Dermis blood vessel endothelial cell (primary cell): ENCODE measurements at places on chromosomes 7 and 10. TPM values are rescaled to one million over a fixed set of nuclear protein-coding genes. Genes with fewer than 3 reads are reported as not detected.

DNA sequence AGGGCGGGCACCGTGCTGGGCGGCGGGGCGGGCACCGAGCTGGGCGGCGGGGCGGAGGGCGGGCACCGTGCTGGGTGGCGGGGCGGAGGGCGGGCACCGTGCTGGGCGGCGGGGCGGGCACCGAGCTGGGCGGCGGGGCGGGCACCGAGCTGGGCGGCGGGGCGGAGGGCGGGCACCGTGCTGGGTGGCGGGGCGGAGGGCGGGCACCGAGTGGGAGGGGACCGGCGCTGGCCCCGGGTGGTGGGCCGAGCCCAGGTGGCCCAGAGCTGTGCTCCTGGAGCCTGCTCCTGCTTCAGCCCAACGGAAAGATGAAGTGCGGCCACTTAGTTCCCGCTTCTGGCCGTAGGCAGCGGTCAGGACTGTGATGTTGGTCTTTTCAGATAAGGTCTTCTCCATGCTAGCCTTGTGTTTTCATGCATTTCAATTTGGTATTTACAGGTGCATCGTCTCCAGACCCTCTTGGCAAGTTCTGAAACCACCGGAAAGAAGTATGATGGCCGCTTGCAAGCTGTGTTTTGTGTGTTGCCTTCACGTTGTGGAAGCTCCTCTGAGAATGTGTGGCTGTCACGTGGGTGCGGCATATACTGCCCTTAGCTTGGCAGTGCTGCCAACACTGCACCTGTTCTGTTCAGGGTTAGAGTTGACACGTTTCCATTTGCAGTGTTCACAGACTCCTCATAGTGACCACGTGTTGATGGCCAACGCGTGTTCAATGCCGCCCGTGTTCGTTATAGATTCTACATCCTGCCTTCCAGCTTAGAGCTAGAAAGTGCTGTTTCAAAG, 25.2 kb downstream of the IQCE start:
- DNase-seq, result no peak

DNA sequence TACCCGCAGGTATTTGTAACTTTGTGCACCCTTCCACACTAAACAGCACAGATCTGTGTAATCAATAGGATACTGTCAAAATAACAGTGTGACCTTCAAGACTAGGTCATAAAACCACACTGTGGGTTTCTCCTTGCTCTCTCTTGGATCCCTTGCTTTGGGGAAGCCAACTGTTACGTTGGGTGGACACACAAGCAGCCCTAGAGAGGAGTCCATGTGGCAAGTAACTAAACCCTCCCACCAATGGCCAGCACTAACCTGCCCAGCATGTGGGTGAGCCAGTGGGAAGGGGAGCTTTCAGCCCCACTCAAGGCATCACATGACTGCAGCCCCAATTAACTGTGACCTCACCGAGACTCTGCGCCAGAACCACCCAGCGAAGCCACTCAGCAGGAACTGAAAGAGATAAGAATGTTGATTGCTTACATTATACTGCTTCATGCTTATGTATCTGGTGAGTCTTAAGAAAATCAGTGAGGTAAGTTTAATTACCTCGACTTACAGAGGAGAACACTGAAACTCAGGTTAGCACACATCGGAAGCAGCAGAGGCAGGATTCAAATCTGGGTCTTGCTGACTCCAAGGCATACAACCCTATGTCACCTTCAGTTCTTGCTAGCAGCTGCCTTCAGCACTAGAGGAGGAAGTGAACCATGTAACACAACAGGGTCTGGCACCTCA, 9.4 kb upstream of the ZC3HAV1 start:
- DNase-seq, result no peak

DNA sequence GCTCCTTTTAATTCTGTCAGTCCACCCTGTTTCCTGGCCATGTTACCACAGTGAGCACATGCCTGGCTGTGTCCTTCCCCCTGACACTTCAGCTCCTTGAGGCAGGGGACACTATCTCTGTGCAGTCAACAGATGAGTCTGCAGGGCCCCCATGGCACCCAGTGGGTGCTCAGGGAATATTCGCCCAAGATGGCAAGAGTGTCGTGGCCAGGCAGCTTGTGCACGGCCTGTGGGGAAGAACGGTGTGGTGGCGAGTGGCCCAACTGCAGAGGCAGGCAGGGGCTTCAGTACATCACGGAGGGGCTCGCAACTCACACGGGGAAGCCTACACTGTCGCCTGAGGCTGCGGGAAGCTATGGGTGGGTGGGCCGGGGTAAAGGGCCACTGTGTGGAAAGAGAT, 91.1 kb downstream of the TRRAP start:
- DNase-seq, result no peak

DNA sequence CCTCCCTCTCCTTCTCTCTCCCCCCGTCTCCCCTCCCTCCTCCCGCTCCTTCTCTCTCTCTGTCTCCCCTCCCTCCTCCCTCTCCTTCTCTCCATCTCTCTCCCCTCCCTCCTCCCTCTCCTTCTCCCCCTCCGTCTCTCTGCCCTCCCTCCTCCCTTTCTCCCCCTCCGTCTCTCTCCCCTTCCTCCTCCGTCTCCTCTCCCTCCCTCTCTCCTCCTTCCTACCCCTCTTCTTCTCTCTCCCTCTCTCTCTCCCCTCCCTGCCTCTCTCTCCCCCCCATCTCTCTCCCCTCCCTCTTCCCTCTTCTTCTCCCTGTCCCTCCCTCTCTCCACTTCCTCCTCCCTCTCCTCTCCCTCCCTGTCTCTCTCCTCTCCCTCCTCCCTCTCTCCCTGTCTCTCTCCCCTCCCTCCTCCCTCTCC, 32.2 kb downstream of the AP5Z1 start:
- DNase-seq, result no peak

DNA sequence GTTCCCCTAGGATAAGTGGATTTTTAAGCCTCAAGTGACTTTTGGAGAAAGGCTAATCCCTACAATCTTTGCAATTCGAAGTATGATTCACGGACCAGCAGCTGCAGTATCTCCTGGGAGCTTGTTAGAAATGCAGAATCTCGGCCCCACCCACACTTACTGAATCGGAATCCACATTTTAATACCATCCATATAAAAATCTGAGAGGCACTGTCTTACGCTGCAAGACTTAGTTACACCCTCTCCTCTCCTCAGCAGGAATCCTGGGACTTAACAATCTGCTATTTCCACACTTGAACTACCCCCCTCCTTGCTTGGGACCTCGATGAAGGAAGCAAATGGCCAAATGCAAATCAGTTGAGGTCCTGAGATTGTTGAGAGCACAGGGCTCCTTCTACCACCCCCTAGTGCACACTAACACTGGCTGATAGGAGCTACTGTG, 21.0 kb downstream of the ITPRIP start:
- DNase-seq, result no peak

GRCh38 chr7:112263519-112263918, 57.0 kb downstream of the ZNF277 start:
- no peak for DNase-seq

Gene RNF32
- total RNA-seq, result 0.23 and 1.4 TPM in 2 replicates

Gene STEAP4
- total RNA-seq, result not detected in 2 replicates

DNA sequence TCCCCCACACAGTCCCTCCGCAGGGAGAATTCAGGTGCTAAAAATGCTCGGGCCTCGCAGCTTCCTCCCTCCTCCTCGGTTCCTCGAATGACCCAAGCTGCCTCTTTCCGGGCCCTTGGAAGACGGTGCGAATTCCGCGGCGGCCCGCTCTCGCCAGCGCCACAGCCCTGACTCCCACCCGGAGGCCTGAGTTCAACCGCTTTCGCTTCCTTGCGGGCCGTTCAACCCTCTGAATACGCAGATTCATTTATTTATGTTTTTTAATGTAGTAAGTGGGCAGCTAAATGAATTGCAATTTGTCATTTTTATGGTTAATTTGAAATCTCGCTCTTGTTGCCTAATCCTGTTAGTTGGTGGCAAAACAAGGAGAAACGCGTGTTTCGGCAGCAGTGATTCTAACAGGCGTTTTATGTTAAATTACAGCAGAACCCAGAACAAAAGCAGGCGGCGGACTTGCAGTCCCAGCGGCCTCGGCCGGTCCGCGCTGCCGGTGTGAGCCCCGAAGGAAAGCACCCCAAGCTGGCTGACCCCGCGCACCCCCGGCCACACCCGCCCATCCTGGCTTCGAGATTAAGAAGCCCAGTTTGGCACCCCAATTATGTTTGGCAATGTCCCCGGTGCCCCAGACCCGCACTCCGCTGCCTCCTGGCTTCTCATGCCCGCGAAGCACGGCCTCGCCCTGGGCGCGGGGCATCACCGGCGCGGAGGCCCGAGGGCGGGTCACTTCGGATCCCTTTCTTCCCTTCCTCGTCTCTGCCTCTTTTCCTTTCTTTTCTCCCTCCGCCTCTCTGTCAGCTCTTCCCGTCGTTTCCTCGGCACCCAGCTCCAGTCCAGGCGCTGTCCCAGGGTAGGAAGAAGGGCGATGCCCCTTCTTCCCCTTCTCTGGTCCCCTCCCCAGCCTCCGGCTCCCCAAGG, 75.9 kb downstream of the INSIG1 start:
- peak; percentile 25 for DNase-seq

- peak; percentile 99 for DNase-seq
Measured at GRCh38 chr7:5423976-5424748, 528 bp upstream of the TNRC18 start.

Gene OR2A7
- total RNA-seq, result 0.05 TPM in 1 of 2 replicates, not detected in the other

- DNase-seq, result peak; percentile 15
Measured at GRCh38 chr7:66238773-66239466, 33.8 kb downstream of the TPST1 start.

Gene PDE6C
- total RNA-seq, result not detected in 2 replicates

Gene CCDC3
- total RNA-seq, result 0.28 and 1.4 TPM in 2 replicates

DNA sequence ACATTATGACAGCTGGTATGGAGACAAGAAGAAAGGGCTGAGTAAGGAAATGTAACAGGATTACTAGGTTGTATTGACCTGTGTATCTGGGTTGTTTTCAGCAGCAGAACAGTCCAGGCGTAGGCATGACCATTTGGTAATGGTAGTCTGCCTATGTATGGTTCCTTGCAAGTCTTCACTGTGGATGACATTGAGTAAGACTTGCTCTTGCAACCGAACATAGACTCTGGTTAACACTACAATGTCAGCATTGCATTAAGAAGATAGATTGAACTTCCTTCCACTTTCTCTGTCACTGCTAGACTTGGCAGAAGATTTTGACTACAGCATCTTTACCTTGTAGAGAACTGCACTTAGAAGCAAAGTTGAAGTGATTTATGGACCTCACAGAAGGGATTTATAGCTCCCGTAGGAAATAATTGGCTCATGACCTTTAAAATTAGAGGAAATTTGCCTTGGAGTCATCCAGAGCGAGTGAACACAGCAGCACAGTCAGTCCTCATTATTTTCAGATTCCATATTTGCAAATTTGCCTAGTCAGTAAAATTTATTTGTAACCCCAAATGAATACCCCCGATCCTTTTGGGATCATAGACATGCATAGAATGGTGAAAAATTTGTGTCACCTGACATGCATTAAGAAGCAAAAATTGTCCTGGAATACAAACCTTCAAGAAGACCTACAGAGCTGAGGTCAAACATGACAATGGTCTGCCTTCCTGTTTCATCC, 79.6 kb upstream of the STRIP2 start:
- no peak for DNase-seq

Gene CALD1
- 228 and 258 TPM in 2 replicates for total RNA-seq

Gene SGPL1
- 15.0 and 15.8 TPM in 2 replicates for total RNA-seq

- DNase-seq, result no peak
Measured at GRCh38 chr10:108393089-108393488, 1228.6 kb upstream of the SORCS1 start.

DNA sequence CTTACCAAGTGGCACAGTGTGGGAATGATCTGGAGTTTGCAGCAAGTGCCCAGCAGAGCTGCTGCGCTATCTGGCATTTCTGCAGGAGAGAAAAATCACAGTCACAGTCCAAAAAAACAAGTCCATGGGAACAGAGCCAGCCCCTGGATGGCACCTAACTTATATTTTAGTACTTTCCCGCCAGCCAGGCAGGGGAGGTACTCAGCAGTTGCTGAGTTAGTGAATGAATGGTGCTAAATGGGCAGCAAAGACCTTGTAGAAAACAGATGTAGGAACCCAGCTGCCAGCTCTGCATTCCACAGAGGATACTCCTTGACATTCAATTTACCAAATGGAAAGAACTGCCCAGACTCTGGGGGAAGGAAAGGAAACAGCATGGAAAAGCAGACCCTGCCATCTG, 54.5 kb downstream of the GSDME start:
- no peak for DNase-seq

Gene SEMA3D
- 3.0 and 20.4 TPM in 2 replicates for total RNA-seq

- no peak for DNase-seq
Measured at GRCh38 chr10:19499291-19499770, 316.9 kb upstream of the PLXDC2 start.

Gene AGBL3
- total RNA-seq, result 1.6 and 1.7 TPM in 2 replicates

Gene MKX
- total RNA-seq, result 0.14 TPM in 1 of 2 replicates, not detected in the other

GRCh38 chr7:130149281-130150139, 55.7 kb downstream of the TMEM209 start:
- peak; percentile 20 for DNase-seq

Gene MYL10
- not detected in 2 replicates for total RNA-seq

DNA sequence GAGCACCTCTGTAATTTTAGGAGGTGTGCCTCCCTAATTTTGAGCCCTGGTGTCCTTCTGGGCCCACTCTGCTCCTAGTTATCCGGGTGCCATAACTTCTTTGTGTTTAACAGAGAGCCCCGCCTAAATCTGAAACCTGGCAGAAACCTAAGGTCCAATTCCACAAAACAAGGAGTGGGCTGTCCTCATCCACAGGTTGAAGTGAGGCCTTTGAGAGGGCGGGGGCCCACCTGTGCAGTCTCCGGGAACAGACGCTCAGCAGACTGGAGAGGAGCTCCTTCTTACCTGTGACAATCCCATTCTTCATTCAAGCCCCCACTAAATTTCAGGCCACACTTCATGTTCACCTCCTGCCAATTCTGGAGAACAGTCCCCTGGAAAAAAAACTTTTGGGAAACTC, 10.9 kb downstream of the TMEM72 start:
- DNase-seq, result no peak

GRCh38 chr10:1426786-1427185, 310.5 kb downstream of the ADARB2 start:
- no peak for DNase-seq

Gene MEST
- total RNA-seq, result 2.8 and 3.1 TPM in 2 replicates

Gene CASP7
- 64.5 and 71.8 TPM in 2 replicates for total RNA-seq

- peak; percentile 92 for DNase-seq
Measured at GRCh38 chr10:102729029-102730026, 14.4 kb upstream of the WBP1L start.

GRCh38 chr7:98762620-98763019, 107.2 kb downstream of the TMEM130 start:
- no peak for DNase-seq
